ENCODE measurements at places on chromosomes 4 and X.

DNA sequence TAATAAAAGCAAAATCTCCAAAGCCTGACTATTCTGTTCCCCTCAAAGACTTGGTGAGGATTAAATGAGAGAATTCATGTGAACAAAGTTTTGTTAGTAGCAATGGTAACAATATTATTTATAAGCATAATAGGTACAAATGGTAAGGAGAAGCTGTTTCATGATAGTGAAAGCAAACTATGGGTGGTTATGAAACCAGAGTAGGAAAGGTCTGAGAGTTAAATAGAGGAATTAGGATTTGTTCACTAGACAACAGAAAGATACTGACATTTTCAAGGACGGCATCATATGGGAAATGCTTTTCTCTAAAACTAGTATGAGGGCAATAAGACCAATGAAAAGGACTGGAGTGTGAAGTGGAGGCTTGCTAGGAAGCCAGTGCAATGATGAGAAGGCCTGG is 128.6 kb upstream of the FTHL17 start:
- no peak for DNase-seq

GRCh38 chr4:11467931-11468330 is 39.2 kb upstream of the HS3ST1 start:
- DNase-seq = no peak

DNA sequence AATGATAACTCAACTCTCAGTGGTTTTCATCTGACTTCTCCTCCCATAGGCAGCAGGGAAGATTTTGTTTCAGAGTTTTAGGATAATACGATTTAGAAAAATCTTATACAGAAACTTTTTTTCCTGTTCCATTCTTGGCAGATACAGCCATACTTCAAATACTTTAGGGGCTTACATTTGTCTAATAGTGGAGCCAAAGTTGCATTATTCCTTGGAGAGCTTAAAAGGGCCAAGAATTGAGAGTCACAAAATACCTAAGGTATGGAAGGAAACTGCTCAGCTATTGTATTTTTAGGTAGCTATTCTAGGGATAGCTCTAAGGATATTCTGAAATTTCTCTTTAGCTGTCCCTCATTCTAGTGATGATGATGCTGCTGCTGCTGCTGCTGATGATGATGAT is 132.9 kb upstream of the PTCHD1 start:
- no peak for DNase-seq

DNA sequence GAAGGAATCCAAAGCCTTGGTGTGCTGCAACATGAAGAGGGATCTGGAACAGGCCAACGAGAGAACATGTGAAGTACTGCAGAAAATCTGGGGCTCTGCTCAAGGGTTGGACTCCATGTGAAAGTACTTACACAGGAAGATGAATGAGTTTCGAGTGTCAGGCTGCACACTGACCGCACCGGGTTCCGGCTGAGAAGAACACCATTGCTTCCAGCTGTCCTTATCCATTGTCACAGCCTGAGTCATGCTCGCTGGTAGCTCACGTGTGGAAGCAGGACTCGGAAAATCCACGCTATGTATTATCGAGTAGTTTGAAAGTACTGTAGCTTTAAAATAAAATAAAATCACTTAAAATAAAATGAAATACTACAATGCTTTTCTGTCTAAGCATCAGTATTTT is 50.4 kb upstream of the TBL1X start:
- no peak for DNase-seq

DNA sequence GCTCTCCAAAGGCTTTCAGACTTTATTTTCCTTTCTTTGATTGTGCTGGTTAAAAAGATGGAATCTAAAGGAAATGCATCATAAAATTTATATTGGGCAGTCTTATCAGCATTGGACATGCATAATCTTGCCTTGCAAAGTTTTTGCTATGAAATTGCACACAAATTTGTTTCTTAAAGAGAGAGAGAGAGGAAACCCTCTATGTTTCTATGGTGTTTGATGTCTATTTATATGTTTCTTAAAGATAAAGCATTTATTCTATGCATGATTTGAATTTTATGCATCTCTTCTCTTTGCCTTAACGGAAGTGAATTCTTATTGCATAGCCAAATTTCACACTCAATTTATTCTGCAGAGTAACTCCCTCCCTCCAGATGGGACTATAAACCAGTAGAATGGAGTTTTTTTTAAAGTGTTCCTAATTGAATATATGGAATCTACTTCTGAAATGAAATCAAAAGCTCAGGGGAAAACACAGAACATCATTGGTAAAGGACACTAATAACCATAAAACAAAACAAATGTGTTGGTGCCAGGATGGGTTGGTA is 83.5 kb upstream of the PPARGC1A start:
- DNase-seq = no peak

GRCh38 chr4:158015241-158015640 is 157.6 kb downstream of the GASK1B start:
- no peak for DNase-seq

GRCh38 chrX:115284877-115285276 is 4.6 kb upstream of the LUZP4 start:
- no peak for DNase-seq

DNA sequence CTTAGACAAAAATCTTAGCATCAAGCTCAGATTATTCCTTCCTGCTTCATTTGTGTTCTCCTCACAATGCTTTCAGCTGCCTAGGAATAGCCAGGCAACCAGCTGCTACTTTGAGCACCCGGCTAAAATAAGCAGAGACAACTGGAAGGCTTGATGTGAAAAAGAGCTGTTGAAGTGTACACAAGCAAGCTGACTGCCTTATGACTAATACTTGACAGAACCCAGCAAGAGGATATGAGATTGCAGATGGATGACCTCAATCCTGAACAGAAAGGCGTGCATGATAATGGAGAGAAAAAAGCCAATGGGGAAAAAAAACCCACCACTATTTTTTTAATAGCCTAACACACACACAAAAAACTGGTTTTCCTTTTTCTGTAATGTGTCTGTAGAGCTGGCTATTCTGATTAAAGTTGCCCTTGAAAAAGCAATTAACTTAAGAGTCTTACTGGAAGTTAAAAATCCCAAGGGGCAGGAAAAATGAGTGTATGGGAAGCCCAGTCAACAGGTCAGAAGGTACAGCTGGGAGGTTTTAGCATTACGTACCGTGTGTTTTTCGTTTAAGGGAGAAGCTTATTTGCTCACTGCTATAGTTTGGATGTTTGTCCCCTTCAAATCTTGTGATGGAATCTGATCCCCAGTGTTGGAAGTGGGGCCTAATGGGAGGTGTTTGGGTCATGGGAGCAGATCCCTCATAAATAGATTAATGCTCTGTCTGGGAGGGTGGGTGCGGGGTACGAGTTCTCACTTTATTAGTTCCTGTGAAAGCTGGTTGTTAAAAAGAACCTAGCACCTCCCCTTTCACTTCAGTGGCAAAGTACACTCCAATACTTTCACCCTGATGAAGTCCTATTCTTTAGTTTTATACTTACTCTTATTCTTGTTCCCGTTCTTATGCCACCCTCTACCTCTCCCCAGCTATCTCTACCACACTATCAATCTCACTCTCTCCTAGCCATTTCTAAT is 37.1 kb upstream of the HERC6 start:
- no peak for DNase-seq

All from MM.1S (cell line).